ENCODE measurements at places on chromosomes 2 and 18.

- no peak for DNase-seq
Observed at GRCh38 chr2:233221378-233222063, 30.0 kb upstream of the ATG16L1 start.

DNA sequence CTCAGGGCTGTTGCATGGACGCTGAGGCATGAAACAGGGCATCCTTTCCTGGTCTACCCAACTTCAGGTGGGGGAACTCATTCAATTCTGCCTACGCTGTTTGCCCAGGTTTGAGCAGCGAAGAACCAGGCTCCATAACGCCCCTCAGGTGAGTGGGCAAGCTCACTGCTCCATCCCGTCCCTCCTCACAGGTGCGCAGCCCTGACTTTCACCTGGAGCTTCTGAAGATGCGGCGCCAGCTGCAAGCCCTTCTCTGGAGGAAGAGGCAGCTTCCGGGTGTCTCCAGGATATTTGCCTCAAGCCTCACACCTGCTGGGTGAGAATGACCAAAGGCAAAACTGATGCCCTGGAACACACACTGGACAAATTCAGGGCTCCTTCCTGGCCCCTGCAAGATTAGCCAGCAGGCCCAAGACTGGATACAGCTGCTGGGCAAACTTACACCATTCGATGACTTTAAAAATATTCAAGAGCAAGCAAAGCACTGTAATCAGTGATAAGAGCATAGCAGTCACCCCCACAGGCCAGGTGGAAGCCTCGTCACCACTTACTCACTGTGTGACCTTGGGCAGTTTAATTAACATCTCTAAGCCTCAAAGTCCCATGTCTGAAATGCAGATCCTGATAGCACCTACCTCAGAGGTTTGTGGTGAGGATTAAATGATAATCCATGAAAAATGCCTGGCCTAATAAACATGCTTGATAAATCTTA lies 97.7 kb downstream of the GYPC start:
- DNase-seq = no peak

GRCh38 chr18:14914121-14914520 lies 166.1 kb downstream of the ANKRD30B start:
- no peak for DNase-seq

DNA sequence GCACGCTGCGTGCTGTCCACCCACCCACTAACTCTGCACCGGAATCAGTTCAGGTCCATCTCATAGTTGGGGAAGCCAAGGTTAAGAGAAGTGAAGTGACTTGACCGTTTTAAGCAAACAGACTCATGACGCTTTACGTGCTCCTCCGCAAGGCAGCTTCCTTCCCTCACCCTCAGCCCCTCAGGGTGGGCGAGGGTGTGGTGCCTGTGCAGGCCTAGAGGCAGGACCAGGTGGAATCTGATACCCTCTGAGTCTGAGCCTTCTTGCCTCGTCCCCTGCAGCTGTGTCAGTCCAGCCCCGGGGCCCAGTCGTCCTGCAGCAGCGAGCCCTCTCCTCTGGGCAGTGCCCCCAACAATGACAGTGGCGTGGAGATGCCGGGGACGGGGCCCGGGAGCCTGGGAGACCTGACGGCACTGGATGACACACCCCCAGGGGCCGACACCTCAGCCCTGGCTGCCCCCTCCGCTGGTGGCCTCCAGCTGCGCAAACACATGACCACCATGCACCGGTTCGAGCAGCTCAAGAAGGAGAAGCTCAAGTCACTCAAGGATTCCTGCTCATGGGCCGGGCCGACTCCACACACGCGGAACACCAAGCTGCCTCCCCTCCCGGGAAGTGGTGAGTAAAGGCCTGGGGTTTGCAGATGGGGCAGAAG lies 250.5 kb downstream of the GLI2 start:
- no peak for DNase-seq

- DNase-seq = no peak
Observed at GRCh38 chr2:86552889-86553288, 10.4 kb downstream of the CHMP3 start.

DNA sequence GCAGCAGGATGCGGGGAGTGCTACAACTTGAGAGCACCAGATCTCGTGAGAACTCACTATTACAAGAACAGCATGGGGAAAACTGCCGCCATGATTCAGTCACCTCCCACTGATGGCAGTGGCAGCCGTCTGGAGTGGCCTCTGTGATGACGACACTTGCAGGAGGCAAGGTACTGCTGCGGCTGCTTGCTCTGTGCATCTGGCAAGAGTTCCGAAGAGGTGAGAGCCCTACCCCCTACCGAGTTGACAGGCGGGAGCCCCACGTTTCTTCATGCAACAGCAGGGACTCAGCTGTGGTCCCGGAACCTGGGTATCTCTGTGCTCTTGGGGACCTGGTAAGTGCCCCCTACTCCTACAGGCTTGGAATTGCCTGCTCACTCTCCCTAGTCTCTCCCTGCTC lies 1672.7 kb upstream of the TMEFF2 start:
- DNase-seq = no peak

- DNase-seq = no peak
Observed at GRCh38 chr2:232295971-232296370, 82.6 kb upstream of the ALPP start.

DNA sequence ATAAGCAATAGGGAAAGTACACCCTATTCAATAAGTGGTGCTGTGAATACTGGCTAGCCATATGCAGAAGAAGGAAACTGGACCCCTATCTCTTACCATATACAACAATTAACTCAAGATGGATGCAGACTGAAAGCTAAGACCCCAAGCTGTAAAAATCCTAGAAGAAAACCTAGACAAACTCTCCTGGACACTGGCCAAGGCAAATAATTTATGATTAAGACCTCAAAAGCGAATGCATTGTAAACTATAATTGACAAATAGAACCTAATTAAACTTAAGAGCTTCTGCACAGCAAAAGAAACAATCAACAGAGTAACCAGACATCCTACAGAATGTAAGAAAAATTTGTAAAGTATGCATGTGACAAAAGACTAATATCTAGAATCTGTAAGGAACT lies 41.1 kb upstream of the ASXL3 start:
- no peak for DNase-seq

DNA sequence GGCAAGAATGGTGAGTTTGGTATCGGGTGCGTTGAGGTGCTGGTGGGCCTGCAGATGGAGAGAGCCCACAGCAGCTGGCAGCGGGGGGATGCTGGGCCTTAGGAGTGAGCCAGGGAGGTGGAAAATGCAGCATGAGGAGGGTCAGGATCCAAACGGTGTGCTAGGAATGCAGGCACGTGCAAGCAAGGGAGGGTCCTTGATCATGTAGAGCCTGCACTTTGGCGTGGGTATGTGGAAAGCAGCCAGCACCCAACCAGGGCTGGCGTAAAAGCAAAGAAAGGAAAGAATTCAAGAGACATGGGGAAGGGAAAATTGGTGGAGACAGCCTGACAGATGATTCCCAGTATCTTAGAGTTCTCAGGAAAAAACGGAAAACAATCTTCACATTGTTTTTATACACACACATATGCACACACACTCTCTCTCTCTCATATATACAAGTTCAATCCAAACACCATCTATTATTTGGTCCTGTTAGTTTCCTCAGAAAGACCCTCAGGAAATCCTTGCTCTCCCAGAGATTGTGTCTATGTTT lies 46.3 kb downstream of the LTBP1 start:
- no peak for DNase-seq

DNA sequence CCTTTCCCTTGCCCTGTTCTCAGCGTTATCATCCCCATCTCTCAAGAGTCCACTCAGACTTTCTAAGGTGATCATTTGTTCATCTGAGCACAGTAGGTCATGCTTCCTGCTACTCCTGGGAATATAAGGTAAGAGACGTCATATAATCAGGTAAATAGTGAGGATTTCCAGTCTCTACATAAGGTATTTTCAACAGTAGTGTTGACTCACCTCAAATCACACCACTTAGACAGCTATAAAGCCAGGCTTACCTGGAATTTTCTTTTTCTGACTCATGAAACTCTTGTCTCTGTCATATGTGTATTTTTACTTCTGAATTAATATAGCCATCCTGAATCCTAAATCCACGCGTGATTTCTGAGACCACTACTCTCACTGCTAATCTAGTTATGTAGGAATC lies 443.2 kb downstream of the ARHGAP15 start:
- DNase-seq = no peak

- DNase-seq = no peak
Observed at GRCh38 chr2:119760956-119761275, 1.2 kb downstream of the PTPN4 start.

DNA sequence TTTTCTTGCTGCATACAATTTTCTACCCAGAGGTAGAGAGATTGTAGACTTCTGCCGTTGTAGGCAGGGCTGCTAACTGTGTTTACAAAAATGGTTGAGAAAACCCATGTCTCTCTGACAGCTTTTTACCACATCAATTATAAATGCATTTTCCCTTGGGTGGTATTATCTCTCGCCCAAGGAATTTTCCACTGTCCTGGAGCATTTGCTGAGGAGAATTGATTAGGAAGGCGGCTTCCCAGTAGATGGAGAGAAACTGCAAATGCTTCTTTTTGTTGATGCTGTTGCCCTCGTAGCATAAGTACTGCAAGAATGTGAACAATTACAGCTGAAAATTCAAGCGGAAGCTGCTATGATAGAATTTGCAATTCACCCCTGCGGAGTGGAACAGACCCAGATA lies 1007.7 kb upstream of the KLHL29 start:
- DNase-seq = no peak

GRCh38 chr2:167406558-167406957 lies 518.3 kb downstream of the XIRP2 start:
- DNase-seq = no peak

DNA sequence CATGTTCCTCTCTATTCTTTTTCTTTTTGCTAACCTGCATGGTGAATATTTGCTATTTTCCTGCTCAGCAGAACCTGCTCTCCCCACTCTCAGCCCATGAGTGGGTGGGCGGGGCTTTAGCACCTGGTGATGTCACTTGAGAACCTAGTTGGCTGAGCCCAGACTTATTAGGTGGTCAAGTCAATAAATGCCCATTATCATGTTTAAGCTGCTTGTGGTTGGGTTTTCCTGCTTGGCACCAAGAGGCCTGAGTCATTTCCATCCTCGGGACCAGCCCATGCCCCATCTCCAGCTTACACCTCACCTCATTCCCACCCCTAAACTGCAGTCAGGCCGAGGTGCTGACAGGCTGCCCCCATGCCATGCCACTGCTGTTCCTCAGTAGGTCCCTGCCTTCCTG lies 226.6 kb downstream of the ANKRD30B start:
- no peak for DNase-seq

- DNase-seq = no peak
Observed at GRCh38 chr2:201070948-201071478, 458 bp downstream of the HYCC2 start.

GRCh38 chr2:21146638-21147037 lies 22.9 kb downstream of the TDRD15 start:
- DNase-seq = no peak

DNA sequence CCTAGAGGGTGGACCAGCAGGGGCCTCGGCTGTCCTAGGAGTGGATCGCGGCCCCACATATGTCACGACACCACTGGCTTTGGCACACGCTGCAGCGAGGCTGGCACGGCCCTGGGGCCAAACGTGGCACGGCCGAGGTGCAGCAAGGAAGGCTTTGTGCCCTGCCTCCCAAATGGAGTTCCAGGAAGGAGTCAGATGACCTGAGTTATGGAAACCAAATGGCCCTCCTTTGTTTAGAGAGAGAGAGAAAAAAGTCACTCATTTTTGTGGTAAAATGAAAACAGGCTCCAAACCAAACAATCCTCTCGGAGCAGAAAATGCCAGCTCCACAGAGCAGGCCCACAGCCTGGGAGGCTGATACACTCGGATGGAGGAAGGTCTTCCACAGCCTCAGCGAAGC lies 105.6 kb downstream of the ANTXR1 start:
- DNase-seq = no peak

DNA sequence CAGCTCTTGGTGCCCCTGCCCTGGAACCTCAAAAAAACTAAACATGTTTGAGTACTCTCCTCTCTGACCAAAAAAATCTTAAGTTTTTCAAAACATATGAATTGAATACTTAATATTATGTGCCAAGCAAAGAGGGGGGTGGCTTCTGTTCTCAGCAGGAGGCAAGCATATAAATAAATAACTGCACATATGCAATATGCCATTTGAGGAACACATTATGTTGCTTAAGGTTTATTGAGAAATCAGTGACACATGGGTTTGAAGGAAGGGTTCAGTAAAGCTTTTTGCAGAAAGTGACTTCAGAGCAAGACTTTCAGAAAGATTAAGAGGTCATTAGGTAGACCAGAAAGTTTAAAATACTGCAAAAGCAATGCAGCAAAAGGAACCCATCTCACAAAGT lies 429.2 kb downstream of the TDRD15 start:
- no peak for DNase-seq

DNA sequence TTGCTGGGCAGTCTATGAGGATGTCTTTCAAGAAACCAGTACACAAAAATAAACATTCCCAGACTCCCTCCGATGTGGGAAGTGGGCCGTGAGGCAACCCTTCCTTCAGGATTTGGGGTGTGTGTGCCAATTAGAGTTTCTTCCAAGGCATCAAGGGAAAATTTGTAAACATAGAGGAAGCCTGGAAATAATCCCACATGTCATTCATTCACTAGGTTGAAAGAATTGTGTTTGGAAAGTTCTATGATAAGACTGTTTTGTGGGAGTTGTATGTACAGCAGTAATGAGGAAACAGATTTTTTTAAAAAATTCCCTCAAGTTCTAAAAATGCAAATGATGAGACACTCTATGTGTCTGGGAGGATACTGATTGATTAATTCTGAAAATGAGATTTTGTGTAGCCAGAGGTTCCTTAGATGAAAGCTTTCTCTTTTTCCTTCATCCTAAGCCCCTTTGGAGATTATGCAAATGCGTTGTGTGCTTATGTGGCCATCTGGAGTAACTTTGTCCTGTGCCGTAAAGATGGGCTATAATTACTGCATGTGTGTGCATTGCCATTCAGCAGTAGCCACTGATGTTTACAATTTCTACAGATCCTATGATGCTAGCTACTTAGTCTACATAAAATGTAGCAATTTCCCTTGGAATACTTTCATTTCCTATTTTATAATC lies 107.8 kb upstream of the TPO start:
- no peak for DNase-seq

DNA sequence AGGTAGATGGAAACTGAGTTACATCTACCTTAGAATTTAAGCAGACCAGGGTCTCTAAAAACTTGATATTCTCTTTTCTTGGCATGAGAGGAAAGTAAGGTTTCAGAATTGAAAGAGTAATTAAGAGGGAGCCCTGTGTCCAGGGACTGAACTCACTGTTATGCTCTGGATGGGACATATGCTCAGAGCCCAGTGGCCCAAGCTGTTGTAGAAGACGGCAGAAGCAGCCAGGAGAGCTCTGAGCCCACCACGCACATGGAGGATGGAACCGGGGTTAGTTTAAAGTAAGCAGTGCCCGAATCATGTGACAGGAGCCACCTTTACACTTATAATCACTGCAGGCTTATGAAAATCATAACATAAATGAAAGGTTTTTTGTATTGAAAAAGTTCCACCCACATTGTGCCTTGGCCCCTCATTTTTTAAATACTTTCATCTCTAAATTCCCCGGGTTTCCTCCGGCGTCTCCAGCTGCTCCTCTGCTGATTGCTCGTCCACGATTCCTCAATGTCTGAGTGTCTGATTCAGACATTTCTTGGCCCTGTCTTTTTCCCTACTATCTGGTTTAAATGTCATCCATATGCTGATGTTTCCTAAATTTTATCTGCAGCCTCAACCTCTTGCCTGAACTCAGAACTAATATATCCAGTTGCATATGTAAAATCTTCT lies 36.1 kb upstream of the SPTBN1 start:
- DNase-seq = no peak
